Thymus (tissue), 14 donors: ENCODE measurements at places on chromosomes 11 and 22.

- H3K27me3 ChIP-seq = no peaks in the 10 kb centered on the region
- no peak overlapping the region for H3K4me3 ChIP-seq
- no peaks in the 10 kb centered on the region for H3K36me3 ChIP-seq
- no peak for DNase-seq
- H3K4me1 ChIP-seq = peaks cover 23% of the 10 kb centered on the region
Measured at GRCh38 chr11:64089493-64089892, 53.8 kb downstream of the FLRT1 start.

GRCh38 chr22:27267145-27267544 lies 534.4 kb downstream of the MN1 start:
- no peaks in the 10 kb centered on the region for H3K4me1 ChIP-seq
- DNase-seq = no peak
- peaks cover 8% of the 10 kb centered on the region for H3K27me3 ChIP-seq
- no peak overlapping the region for H3K4me3 ChIP-seq
- H3K36me3 ChIP-seq = no peaks in the 10 kb centered on the region

GRCh38 chr11:47186076-47186699 lies at the start of gene PACSIN3:
PACSIN3 (minus strand) TSS chr11:47186434; CDS start chr11:47182727, 3,707 bp downstream.
- no peak within 1 kb of the TSS for H3K27ac ChIP-seq
- peak within 1 kb of the TSS; percentile 30 for H3K4me3 ChIP-seq
- H3K4me1 ChIP-seq = peaks cover 7% of the 10 kb centered on the region
- H3K36me3 ChIP-seq = no peaks in the 10 kb centered on the region

DNA sequence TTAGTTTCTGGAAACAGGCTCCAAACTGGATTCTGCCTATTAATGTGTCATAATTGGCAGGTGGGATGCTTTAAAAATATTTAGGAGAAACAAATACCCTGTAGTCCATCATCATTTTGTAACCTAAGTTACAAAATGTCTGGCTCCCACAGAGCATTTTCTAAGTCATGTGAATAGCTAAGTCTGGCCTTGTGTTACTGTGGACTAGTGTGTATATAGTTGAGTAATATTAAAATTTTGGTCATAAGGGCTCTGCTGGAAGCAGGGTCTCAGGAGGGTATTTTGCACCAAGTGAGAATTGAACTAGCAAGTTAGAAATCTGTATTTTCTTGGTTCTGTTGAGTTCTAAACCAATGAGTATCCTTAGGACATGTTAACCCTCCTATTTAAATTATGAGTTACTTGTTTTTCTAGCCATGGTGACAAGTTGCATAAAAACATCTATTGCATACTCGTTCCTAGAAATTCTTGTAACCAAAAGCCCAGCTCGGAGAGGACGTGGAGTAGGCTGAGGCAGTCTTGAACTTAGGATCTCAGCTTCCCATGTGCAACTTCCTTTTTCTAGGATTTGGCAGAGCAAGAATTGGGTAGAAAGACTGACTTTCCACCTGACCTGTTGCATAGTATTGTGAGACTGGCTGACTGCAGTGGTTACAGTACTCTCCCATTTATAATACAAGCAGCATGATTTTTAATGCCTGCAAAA lies 5.4 kb downstream of the PTPMT1 start:
- no peak for DNase-seq
- H3K27me3 ChIP-seq = no peaks in the 10 kb centered on the region
- no peak overlapping the region for H3K4me3 ChIP-seq
- no peak overlapping the region for H3K27ac ChIP-seq
- H3K36me3 ChIP-seq = peaks cover 54% of the 10 kb centered on the region

GRCh38 chr11:67056267-67057204 lies at the start of gene RHOD:
RHOD (plus strand) TSS chr11:67056847; CDS start chr11:67056903, 56 bp downstream.
- no peak for DNase-seq
- no peak within 1 kb of the TSS for H3K27ac ChIP-seq
- peak within 1 kb of the TSS; percentile 18 for H3K4me3 ChIP-seq
